ENCODE measurements at places on chromosomes 13 and 19.

- no peak for DNase-seq
Measured at GRCh38 chr19:41206926-41207750, 11.9 kb upstream of the AXL start.

DNA sequence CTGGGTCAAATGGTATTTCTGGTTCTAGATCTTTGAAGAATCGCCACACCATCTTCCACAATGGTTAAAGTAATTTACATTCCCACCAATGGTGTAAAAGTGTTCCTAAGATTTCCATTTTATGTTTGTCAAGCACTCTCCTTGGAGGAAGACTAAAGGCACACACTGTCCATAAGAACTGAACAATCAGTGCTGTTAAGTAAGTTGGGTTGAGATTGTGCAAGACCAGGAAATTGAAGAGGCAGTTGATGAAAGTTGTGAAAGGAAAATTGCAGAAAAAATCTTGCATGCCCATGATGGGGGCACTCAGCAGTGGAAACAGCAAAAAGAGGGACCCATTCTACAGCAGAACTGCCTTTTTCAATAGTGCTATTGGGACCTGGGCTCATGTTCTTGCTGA lies 323.6 kb downstream of the DLEU7 start:
- DNase-seq = no peak

GRCh38 chr13:109657395-109657794 lies 129.0 kb downstream of the IRS2 start:
- no peak for DNase-seq

GRCh38 chr19:31436121-31436776 lies 87.0 kb upstream of the TSHZ3 start:
- no peak for DNase-seq

DNA sequence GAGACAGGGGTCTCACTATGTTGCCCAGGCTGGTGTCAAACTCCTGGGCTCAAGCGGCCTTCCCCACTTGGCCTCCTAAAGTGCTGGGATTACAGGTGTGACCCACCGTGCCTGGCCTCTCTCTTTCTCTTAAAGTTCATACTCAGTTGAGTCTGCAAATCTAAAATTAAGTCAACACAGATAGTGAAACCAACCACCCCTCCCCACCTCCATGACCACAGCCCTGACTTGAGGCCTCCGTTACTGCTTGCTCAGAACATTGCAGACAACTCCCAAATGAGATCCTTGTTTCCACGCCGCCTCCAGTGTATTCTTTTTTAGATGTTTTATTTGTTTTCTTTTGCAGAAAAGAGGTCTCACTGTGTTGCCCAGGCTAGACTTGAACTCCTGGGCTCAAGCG lies 94.4 kb downstream of the CACNA1A start:
- no peak for DNase-seq

DNA sequence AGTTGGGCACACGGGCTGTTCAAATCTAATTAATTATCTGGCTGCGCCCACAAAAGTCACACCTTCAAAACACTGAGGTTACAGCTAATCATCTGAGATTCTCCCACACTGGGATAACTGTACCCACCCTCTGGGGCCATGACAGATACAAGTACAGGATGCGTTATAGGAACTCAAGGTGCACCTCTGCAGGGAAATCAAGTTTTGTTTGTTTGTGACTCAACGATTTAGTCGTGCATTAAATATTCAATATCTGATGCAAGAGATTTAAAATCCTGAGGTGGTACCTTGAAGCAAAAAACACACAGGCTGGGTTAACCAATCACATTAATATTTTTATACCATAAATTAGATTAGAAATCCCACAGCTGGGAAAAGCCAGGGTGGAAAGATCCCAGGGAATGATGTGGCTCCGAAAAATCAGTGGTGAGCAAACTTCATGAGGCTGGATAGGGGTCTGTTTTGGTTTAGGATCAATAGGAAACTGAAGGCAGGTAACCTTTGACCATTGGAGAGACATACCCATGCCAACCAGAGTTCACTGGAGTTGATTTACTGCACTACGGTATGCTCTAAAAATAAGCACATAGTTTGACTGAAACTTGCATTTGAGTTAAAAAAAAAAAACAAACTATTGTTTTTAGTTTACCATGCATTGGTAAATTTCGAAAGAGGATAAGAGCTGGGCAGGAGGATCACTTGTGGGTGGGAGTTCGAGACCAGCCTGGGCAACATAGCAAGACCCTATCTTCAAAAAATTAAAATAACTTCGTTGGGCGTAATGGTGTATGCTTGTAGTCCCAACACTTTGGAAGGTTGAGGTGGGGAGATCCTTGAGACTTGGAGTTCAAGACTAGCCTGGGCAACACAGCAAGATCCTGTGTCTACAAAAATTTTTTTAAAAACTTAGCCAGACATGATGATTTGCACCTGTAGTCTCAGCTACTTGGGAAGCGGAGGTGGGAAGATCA lies 23.9 kb upstream of the CEBPG start:
- DNase-seq = no peak

- no peak for DNase-seq
Measured at GRCh38 chr13:26168835-26169234, 53.3 kb downstream of the RNF6 start.

GRCh38 chr13:114200399-114200911 lies 21.4 kb downstream of the CFAP97D2 start:
- DNase-seq = no peak

- DNase-seq = no peak
Measured at GRCh38 chr19:35696835-35697234, 7.5 kb upstream of the ZBTB32 start.

Measured in Caco-2 (cell line).